ENCODE measurements at places on chromosomes 1 and 21. TPM values are rescaled to one million over a fixed set of nuclear protein-coding genes. Genes with fewer than 3 reads are reported as not detected.
A peak's percentile ranks its signal among the peaks of the same experiment; 100 is the strongest.

Gene C1orf185
- not detected for total RNA-seq

Gene ZBTB21
- 3.0 TPM for total RNA-seq

Gene ECE1
- total RNA-seq = 129 TPM

Gene RSPO1
- total RNA-seq = not detected

Gene CD1E
- not detected for total RNA-seq

- DNase-seq = no peak
Measured at GRCh38 chr1:79708646-79709265, 702.2 kb upstream of the ADGRL4 start.

Gene KRTAP19-5
- not detected for total RNA-seq

GRCh38 chr1:172142324-172142723, 278.2 kb upstream of the C1orf105 start:
- no peak for DNase-seq

DNA sequence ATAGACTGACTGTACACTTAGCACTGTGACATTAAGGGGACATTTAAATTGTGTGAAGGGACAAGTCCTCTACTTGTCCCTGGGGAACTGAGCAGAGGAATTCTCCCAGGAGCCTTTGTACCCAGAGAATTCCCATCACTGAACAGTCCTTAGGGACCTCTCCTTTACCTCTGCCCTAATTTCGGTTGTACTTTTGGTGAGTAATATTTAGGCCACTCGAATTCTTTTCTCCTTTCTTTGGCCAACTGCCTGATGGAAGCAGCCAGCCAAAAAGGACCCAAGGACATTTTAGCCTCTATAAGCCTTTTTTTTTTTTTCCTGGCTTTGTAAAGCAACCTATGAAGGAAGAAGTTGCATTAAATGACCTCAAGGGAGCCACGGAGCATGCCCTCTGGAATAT, 71.5 kb downstream of the NR5A2 start:
- no peak for DNase-seq

DNA sequence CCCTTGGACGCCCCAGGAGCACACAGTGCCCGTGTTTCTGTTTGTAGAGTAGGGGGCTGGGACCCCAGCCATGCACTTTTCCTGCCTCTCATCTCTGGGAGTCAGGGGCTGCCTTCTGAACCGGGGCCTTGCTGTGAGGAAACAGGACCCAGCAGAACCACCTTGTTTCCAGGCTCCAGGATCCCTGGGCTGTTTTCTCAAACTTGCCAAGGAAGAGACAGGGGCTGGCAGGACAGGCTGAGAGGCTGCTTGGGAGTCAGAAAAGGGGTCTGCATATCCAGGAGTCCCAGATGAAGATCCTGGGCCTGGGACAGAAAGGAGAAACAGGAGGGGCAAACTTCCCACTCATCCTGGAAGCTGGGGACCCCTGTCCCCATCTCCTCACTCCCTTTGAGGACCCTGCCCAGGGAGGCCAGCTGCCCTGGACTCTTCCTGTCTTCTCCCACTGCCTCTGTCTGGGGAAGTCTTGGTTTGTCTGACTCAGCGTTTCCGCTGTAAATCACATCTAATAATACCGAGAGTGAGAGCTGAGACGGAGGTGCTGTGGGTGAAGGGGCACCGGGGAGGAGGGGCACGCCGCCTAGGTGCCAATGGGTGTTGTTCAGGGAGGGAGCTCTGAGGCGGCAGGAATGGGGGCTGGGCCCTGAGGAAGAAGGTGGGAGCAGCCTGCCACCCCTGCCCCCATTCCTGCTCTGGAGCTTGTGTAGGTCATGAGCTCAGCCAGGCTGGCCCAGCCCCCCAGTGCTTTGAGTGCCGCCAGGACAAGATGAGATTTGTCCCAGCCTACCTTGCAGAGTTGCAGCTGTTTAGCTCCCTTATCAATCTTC, 16.7 kb downstream of the POU3F1 start:
- DNase-seq = peak; percentile 66

DNA sequence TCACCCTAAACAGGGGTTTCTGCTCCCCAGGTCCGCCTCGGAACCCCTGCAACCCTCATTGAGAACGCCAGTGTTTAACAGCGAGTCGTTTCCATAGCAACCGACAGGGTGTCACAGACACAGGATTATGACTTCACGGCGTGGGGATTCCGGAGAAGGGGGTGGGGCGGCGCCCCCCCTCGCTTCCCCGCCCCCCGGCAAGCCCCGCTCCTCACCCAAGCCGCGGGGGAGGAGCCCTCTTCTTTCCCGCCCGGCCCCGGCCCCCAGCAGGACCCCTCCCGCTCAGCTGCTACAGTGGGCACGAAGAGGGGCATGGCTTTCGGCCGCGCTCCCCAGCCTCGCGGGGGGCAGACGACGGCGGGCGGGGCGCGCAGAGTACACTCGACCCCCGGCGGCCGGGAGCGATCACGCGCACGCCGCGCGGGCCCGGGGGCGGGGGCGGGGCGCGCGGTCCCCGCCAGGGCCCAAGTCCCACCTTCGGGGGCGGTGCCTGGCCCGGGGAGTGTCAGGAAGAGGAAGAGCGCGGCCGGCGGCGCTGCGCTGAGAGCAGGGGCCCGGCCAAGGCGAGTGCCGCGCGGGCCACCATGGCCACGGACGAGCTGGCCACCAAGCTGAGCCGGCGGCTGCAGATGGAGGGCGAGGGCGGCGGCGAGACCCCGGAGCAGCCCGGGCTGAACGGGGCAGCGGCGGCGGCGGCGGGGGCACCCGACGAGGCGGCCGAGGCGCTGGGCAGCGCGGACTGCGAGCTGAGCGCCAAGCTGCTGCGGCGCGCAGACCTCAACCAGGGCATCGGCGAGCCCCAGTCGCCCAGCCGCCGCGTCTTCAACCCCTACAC, at the start of gene EFHD2:
EFHD2 (plus strand) TSS at position 501 of the 835 bp plus-strand sequence; CDS start at position 585, 84 bp downstream.
- peak; percentile 83 for DNase-seq

Gene MRPL37
- 48.5 TPM for total RNA-seq

- no peak for DNase-seq
Measured at GRCh38 chr1:224637936-224638335, 21.8 kb downstream of the CNIH3 start.

Gene LYPD8
- total RNA-seq = not detected

- DNase-seq = no peak
Measured at GRCh38 chr1:173364827-173365226, 112.3 kb upstream of the PRDX6 start.

- DNase-seq = no peak
Measured at GRCh38 chr1:200834383-200834782, 38.4 kb upstream of the GPR25 start.

- DNase-seq = no peak
Measured at GRCh38 chr1:198630863-198631262, 8.0 kb upstream of the PTPRC start.

Gene C8B
- total RNA-seq = not detected

DNA sequence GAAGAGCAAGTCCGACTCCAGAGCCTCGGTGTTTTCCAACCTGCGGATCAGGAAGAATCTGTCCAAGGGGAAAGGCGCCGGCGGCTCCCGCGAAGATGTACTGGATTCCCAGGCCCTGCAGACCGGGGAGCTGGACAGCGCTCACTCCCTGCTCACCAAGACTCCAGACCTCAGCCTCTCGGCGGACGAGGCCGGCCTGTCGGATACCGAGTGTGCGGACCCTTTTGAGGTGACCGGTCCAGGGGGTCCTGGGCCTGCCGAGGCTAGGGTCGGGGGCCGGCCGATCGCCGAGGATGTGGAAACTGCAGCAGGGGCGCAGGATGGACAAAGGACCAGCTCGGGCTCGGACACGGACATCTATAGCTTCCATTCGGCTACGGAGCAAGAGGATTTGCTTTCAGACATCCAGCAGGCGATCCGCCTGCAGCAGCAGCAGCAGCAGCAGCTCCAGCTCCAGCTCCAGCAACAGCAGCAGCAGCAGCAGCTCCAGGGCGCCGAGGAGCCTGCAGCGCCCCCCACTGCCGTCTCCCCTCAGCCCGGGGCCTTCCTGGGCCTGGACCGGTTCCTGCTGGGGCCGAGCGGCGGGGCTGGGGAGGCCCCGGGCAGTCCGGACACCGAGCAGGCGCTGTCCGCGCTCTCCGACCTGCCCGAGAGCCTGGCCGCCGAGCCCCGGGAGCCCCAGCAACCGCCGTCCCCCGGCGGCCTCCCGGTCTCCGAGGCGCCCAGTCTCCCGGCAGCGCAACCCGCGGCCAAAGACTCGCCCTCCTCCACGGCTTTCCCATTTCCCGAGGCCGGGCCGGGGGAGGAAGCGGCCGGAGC, 827 bp downstream of the FMN2 start:
- no peak for DNase-seq

DNA sequence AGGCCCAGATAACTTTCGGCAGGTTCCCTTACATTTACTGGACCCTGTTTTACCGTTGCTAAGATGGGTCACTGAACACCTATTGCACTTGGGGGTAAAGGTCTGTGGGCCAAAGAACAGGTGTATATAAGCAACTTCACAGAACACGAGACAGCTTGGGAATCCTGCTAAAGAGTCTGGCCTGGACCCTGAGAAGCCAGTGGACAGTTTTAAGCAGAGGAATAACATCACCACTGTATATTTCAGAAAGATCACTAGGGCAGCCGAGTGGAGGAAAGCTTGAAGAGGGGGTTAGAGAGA, 54.4 kb downstream of the LAMC2 start:
- DNase-seq = no peak

GRCh38 chr1:152110365-152110859, 4.8 kb downstream of the TCHH start:
- no peak for DNase-seq

DNA sequence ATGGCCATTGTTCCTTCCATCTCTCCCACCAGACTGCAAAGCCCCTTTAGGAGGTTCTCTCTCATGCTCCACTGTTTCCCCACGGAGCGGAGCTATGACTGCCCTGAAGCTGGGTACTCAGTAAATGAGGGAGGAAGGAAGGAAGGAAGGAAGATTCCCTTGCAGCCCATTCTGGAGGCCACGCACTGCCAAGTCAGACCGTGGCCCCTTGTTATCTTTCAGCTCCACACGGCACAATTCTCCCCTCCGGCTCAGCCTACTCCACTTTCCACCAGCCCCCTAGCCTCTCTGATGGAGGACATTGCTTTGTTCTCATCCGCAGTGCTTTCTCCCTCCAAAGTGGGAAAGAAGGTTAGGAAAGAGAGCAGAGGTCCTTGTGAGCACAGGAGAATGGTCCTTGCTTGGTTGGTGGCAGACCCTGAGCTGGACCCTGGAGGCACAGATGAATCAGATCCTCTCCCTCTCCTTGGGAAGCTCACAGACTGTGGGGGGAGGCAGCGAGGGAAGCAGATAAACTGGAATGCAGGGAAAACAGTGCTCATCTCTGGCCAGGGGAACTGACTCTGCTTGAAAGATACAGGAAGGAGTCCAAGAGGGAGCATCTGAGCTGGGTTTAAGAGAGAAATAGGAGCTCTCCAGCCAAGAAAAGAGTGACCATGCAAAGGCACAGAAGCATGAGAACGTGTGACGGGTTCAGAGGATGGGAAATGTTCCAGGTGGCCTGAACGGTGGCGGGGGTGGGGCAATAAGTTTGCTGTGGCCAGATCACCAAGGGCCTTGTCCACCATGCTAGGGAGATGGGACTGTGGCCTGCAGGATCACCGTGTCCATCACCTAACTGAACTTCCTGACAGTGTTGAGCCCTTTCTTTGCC, 52.6 kb downstream of the GLIS1 start:
- peak; percentile 14 for DNase-seq

- peak; percentile 62 for DNase-seq
Measured at GRCh38 chr1:31413405-31414001, 490 bp downstream of the SERINC2 start.

GRCh38 chr1:221164951-221165838, 286.0 kb downstream of the HLX start:
- DNase-seq = no peak

DNA sequence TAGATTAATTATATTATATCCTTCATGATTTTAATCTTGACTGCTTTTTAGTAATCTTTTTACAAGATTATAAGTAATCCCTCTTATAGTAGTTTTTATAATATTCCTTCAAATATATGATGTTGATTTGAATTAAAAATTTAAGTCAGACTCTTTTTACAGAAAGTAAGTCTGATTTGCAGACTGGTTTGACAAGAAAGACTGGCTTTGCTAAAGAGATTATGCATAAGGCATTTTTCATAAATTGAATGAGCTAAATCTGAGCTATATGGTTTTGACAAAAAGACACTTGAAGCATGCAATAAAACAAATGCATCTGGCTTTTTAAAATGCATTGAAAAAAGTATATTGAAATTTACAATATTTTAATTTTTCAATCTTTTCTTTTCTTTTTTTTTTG, 26.3 kb upstream of the CAMK1G start:
- DNase-seq = no peak

Gene GJC2
- total RNA-seq = 17.1 TPM

- DNase-seq = no peak
Measured at GRCh38 chr1:158992787-158993312, 16.9 kb upstream of the IFI16 start.

DNA sequence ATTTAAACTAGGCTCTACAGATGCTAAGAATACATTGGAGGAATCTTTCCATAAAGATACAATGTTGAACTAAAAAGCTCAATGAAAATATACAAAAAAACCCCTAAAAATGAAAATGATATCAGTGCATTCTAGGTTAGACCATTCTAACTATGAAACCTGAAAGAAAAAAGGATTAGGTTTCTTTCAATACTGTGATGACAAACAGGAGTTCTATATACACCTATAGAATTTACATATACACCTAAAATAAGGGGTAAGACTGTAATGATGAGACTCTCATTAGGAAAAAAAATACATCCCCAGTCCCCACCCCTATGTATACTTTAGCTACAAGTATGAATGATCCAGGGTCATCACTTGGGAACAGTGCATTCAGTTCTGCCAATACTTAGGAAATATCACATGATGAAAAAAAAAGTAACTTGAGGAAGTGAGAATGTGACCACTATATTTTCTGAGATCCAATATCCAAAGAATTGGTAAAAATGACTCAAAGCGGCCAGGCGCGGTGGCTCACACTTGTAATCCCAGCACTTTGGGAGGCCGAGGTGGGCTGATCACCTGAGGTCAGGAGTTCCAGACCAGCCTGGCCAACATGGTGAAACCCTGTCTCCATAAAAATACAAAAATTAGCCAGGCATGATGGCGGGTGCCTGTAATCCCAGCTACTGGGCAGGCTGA, 26.3 kb downstream of the SELENOF start:
- no peak for DNase-seq

Gene ESPN
- total RNA-seq = 1.3 TPM

Gene ESRRG
- not detected for total RNA-seq

- DNase-seq = no peak
Measured at GRCh38 chr1:19661721-19662228, 2.9 kb upstream of the HTR6 start.
